ENCODE measurements at places on chromosomes 7 and 10. TPM values are rescaled to one million over a fixed set of nuclear protein-coding genes. Genes with fewer than 3 reads are reported as not detected.

DNA sequence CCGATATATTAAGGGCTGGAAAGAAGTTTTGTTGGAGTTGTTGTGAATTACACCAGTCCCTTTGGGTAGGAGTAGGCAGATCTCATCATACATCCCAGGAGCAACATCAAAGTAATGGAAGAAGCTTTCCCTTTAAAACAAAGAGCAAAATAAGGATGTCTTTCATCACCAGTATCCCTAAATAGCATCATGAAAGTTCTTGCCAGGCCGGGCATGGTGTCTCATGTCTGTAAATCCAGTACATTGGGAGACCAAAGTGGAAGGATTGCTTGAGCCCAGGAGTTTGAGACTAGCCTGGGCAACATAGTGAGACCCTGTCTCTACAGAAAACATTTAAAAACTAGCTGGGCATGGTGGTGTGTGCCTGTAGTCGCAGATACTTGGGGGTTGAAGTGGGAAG, 38.7 kb downstream of the LRRC20 start:
- DNase-seq: no peak

DNA sequence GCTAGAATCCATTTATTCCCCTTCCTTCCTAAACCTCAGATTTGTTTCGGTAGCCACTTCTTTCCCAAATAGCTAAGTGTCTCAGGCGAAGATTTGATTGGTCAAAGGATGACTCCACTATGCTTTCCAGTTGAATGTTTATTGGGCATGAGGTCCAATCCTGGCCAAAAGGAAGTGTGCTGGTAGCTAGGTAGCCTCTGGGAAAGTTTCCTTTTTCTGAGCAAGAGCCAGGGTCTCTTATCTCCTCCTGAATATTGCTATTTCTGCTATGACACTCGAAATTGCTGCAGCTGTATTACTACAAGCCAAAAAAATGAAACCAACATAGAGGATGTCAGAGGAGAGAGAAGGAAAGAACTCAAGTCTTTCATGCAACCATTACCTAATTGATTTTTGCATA, 53.4 kb upstream of the MKX start:
- no peak for DNase-seq

GRCh38 chr10:116163333-116164131, 109.5 kb downstream of the GFRA1 start:
- DNase-seq: no peak

- no peak for DNase-seq
These were observed 8.8 kb downstream of the LIMK1 start for GRCh38 chr7:74092321-74092963.

- DNase-seq: no peak
These were observed 21.7 kb downstream of the KLHDC10 start for GRCh38 chr7:130091999-130092398.

DNA sequence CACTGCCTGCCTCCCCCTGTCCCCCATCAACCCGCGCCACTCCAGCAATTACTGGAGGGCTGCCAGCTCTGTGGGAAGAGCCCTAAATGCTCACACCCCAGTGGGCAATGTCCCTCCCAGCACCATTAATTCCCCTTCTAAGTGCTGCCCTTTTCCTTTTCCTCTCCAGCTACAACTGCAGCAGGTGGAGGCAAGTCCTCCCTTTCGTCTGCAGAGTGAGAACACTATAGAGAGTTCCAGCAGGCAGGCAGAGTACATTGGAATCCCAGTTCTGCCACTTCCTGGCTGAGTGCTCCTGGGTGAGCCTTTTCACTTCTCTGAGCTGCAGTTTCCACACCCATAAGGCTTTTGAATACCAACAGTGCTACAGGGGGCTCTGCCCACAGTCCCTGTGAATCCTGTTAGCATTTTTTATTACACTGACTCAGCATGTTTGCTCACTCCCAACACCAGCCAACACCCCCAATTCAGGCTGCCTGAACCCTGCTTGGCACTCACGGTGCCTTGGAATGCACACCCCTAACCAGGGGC, 447.0 kb downstream of the GRID1 start:
- no peak for DNase-seq

- DNase-seq: no peak
These were observed 25.5 kb downstream of the VOPP1 start for GRCh38 chr7:55546814-55547213.

- DNase-seq: no peak
These were observed 657.4 kb upstream of the ZWINT start for GRCh38 chr10:57018452-57018851.

DNA sequence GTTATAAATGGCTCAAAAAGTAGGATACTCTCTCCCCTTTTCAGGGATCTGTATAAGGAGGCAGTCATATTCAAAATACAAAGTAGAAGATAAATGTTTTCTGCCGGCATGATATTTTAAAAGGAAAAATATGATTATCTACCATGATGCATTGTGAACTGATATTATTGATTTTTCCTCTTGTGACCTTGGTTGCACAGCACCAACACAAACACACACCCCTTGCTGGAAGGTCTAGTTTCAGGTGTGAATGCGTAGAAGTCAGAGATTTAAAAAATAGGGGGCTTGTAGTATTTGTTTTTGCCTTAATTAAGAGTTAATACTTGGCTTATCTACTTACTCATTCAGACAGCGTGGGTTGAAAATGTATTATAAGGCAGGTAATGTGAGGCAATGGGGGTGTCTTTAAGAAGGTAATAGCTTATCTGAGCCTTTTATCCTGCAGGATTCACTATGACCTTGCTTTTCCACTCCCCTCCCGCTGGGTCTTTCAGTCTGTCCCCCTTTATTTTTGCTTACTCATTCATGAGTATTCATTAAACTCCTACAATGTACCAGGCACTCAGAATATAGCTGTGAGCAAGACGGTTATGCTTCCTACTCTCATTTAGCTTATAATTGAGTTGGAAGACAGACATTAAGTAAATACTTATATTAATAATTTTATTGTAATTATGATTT, 390.6 kb downstream of the SDK1 start:
- DNase-seq: no peak

GRCh38 chr7:47720907-47721244, 139.0 kb upstream of the TNS3 start:
- DNase-seq: no peak

- DNase-seq: no peak
These were observed 2.8 kb downstream of the FBXL15 start for GRCh38 chr10:102423372-102423968.

DNA sequence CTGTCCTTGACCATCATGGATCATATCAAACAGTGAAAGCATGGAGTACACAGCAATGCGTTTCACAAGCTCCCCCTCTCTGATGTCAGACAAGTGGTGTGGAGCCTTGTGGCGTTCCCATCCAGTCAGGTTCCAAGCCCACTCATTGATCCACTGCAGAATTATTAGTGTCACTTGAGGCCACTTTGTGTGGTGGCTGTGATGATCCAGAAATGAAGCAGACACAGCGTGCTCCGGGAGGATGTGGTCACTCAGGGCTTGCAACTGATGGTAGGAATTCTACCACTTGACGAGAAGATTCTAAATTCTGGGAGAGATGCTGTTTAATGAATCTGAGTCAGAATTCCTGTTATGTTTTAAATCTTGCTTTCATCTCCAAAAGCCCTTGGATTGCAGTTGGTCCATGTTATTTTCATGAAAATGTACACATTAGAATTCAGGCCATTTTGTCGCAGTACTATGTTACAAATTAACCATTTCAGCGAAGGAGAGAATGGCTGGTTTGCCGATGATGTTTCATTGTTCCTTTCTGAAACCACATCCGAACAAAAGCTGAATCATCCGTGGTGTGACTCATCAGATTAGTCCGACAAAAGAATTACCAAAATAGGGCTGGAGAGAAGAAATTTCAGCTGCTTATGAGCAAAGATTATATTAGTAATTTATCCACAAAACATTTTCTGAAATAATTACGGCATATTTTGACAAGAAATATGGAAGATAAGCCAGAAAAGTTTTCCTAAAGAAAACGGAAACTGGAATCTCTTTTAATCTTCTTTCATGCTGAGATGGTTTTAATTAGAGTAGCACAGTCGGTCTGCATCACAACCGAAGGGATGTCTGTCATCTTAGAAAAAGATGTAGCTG, 48.1 kb downstream of the INSYN2A start:
- DNase-seq: no peak

GRCh38 chr7:151017370-151017952, 6.8 kb downstream of the ATG9B start:
- no peak for DNase-seq

DNA sequence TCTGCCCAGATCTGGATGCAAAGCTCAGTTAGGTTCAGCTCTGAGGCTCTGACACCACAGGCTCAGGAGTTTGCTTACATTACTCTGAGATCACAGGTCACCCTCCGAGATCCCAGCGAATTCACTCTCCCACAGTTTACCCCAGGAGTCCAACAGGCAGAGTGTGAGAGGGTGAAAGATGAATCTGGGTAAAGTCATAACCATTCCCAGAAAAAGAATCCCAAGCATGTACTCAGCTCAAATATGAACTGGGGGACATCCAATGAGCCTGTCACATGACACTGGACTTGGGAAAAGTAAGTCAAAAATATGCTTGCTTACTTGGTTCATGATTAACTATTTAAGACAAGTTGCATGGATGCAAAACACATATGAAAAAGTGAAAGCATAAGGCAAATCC, 110.3 kb upstream of the ARID5B start:
- no peak for DNase-seq

CYP2W1 gene
- total RNA-seq: not detected

PPP1R17 gene
- not detected for total RNA-seq

ADGRA1 gene
- total RNA-seq: not detected

ASB10 gene
- not detected for total RNA-seq

LRRD1 gene
- total RNA-seq: not detected

OPN1SW gene
- total RNA-seq: not detected

CRPPA gene
- total RNA-seq: 0.43 TPM

HIP1 gene
- total RNA-seq: 3.0 TPM
